ENCODE measurements at places on chromosomes 3 and 15.

- DNase-seq = no peak
Observed at GRCh38 chr15:68598171-68599152, 19.7 kb downstream of the CORO2B start.

DNA sequence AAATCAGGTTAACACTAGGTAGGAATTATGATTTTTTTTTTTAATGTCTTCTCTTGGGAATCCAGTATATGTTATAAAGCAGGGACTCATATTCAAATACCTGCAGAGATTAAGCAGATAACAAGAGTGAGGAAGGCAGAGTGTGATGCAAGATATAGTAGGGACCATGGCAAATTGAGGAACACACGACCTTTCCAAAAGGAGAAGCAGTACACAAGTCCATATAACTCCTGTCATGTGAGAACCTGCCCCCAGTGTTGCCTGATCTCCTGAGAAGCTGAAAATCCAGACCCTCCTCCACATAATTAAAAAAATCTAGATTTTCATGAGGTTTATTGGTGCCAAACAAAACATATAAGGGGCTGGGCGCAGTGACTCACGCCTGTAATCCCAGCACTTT is 3.6 kb downstream of the RFC4 start:
- no peak for DNase-seq

GRCh38 chr3:125163739-125164601 is 48.6 kb downstream of the SLC12A8 start:
- no peak for DNase-seq

DNA sequence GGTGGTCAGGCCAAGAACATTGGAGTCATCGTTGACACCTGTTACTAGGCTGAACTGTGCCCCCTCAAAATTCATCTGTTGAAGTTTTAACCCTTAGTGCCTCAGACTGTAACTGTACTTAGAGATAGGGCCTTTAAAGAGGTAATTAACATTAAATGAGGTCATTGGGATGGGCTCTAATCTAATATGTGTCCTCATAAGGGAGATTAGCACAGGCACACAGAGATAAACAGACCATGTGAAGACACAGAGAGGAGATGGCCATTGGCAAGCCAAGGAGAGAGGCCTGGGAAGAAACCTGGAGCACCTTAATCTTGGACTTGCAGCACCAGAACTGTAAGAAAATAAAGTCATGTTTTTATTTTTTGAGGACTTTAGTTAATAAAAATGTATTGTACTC is 59.6 kb downstream of the PLCL2 start:
- no peak for DNase-seq

DNA sequence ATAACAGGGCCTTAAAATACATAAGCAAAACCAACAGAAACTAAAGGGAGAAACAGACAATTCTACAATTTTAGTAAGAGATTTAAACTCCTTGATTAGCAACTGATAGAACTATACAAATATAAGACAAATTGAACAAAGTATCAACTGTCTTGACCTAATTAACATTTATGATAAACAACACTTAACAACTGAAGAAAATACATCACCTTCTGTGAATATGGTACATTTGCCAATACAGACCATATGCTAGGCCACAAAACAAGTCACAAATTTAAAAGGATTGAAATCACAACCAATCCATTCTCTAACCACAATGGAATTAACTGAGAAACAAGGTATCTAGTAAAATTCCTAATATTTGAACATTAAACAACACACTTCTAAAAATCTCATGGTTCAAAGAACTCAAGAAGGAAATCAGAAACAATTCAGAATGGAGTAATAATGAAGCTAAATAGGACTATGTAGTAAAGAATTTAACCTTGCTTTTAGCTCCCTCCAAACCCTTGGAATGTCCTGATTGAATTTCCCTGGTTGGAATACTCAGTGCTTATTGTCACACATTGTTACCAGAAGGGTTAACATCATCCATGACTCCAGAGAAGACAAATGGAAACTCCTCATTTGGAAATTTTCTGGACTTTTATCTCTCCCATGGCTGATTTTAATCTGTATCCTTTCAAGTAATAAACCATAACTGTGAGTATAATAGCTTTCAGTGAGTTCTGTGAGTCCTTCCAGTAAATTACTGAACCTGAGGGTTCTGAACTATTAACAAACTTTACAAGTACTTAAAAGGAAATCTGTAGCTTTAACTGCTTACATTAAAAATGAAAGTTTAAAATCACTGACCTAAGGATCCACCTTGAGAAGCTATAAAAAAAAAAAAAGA is 88.8 kb downstream of the DLG1 start:
- DNase-seq = no peak

DNA sequence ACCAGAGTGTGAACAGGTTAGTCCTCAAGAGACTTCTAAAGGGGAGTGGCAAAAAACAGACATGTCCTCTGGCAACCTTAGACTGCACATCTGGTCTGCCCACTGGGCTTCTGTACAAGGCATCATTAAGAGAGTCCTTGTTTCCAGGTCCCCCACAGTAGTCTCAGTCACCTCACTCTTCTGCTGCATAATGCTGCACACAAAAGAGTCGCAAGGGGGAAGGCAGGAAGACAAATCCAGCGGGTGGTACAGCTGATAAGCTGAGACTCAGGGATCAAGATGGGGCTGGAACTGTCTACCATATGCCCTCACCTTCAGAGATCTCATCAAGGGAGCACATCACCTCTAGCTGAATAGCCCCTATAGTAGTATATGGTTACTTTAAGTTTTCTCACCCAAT is 27.4 kb upstream of the RPS17 start:
- no peak for DNase-seq

- no peak for DNase-seq
Observed at GRCh38 chr3:28252001-28252431, 10.6 kb downstream of the CMC1 start.

DNA sequence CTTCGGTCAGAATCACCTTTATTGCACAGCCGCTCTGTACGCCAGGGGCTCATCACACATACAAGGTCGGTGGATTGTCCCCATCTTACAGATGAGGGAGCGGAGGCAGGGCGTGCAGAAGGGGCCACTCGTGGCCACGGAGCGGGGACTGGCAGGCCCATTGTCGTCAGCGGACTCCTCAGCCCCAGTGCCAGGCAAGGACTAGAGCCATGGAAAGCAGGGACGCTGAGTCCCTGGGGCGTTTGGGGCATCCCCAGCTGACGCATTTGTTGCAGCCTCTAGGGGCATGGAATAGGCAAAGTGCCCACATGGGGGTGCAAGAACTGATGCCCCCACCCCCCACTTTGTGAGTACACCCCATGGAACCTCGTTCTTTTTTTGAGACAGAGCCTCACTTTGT is 29.8 kb upstream of the FURIN start:
- no peak for DNase-seq

DNA sequence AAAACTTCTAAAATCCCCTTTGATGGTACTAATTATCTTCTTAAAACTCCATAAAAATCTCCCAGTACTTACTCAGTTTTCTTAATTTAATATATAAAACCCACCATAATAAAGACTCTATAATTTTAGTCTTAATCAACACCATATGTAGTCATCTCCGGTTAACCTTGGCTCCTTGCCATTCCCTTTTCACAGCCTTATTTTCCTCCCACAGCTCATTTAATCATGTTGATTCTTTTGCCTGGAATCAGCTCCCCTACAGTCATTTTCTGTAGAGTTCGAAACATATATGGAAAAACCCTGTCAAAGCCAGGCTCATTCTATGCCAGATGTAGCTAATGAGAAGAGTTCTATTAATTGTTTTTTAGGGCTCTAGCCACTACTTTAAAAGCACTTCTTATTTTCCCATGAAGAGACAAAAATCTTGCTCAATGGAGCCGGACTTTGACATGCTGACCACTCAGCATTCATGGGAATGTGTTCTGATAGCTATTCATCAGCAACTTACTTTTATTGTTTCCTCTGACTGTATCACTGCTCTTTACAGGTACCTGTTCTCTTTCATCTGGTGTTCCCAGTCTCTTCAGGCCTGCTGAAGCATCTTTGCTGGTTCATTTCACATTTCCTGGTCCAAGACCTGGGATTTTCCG is 573.4 kb downstream of the NAALADL2 start:
- no peak for DNase-seq

GRCh38 chr15:85412066-85412465 is 31.7 kb downstream of the AKAP13 start:
- DNase-seq = no peak

GRCh38 chr3:74149466-74149865 is 465.0 kb downstream of the CNTN3 start:
- DNase-seq = no peak

- no peak for DNase-seq
Observed at GRCh38 chr15:77800305-77800704, 167.6 kb upstream of the LINGO1 start.

DNA sequence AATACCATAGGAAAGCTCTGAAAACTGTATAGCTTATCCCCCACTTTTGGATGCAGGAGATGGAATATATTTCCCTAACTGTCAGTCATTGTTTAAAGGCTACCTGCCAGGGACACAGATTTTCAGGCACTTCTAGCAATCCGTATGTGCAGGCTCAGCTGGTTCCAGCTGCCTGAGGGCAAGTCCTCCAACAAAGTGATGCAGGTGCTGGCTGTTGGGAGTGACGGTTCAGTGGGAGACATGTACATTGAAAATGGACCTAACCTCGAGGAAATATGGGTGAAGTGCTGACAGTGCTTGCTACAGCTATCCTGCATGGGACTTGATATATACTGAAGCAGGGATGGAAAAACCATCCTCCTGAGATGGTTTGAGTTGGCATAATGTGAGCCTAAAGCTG is 153.1 kb upstream of the GAP43 start:
- no peak for DNase-seq

GRCh38 chr3:117278424-117279190 is 569.0 kb downstream of the TUSC7 start:
- DNase-seq = no peak

DNA sequence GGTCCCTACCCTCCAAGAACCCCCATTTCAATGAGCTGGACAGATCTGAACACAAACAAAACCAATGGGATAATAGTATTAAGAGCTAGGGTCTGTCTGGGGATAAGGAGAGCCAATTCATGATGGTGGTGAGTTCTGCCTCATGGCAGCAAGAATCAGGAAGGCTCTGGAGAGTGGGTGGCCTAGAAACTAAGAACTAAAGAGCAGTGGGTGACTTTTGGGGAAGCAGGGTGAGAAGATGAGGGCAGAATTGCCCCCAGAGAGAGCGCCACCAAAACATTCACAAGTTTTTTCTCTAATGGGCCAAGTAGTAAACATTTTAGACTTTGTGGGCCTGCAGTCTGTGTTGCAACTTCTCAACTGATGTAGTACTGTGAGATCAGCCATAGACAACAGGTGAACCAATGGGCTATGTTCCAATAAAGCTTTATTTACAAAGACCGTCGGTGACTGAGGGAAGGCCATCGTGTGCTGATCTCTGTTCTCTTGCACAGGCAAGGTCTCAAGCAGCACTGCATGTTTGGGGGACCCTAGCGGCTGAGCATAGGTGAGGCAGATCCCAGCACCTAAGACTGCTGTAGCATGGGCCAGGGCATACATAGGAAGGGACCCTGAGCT is 225.5 kb upstream of the ST8SIA2 start:
- DNase-seq = no peak

- DNase-seq = no peak
Observed at GRCh38 chr3:147705651-147706051, 296.5 kb downstream of the ZIC1 start.

DNA sequence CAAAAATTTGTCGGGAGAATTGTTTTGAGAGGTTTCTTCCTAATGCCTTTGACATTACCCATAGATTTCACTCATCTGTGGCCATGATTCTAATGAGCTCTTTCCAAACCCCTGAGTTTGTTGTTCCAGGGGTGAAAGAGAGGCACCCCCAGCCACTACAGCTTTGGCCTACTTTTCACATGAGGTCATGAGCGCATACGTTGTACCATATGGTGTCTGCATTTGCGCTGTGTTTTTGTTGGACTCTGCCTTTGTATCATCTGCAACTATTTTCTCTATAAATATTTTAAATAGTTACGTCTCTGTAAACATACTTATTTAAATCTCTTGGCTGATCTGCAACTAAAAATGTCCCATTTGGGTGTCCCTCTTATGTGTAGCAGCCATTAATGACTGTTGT is 107.9 kb downstream of the LRTM1 start:
- DNase-seq = no peak

- DNase-seq = no peak
Observed at GRCh38 chr3:16844791-16845190, 40.0 kb upstream of the PLCL2 start.

GRCh38 chr3:53775018-53775417 is 71.2 kb downstream of the CHDH start:
- no peak for DNase-seq

DNA sequence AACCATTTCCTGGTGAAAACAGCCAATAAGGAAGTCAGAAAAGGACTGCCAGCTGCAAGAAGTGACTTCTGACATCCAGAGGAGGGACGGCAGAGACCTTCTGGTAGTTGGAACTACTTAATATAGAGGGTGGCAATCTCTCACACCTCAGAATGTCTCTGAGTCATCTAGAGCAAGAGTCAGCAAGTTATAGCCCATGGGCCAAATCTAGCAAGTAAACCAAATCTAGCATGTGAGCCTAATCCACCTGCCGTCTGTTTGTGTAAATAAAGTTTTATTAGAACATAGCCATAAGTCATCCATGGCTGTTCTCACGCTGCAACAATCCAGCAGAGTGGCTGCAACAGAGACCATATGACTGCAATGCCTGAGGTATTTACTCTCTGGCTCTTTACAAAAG is 160.5 kb upstream of the NR2E3 start:
- DNase-seq = no peak

- DNase-seq = no peak
Observed at GRCh38 chr3:111653766-111654165, 58.6 kb upstream of the ZBED2 start.

DNA sequence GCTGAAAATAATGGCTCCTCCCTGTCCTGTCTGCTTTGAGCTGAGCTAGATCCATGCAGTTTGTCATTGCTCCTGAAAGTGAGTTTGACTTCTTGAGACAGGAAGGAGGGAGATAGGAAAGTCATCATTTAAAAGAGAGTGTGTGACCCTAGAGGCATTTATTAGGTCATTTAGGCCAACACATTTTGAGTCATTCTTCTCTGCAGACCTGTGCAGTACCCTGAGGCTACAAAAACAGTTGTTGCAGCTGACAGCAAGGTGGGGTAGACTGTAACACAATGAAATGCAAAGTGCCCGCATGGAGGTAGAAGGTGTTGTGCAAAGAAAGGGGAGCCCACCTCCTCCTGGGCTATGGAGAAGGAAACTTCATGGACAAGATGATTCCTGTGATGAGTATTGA is 102.8 kb upstream of the PFN2 start:
- no peak for DNase-seq

- DNase-seq = no peak
Observed at GRCh38 chr15:60396560-60396957, 1.2 kb downstream of the ANXA2 start.

- no peak for DNase-seq
Observed at GRCh38 chr15:69843276-69843899, 254.3 kb downstream of the TLE3 start.

DNA sequence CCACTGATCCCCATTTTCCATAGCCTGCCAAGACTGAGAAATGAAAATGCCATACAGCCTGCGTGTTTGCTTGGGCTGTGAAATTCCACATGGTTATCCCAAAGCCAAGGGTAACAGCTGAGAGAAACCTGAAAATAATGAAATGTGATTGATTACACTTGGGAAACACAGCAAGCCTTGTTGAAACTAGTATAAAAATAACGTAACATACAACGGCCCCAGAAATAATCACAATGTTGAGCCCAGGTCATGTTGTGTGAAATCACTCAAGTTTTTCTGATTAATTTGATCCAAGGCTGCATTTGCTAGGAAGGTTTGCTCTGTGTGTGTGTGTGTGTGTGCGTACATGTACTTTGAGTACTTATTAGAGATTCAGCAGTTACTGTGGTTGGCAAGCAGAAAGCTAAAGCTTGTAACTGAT is 269.0 kb downstream of the OXSM start:
- no peak for DNase-seq
